ENCODE measurements at places on chromosomes 5 and 9.

DNA sequence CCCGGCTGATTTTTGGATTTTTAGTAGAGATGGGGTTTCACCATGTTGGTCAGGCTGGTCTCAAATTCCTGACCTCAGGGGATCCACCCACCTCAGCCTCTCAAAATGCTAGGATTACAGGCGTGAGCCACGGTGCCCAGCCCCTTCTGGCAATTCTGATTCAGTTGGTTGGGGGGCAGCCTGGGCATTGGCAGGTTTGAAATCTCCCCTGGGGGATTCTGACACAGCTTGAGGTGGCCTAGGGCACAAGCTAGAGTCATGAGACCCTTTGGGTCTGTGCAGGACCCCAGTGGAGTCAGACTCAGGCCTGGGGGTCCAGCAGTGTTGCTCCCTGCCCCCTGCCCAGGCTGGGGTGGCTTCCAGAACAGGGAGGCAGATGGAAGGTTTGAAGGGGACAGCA is 239.8 kb downstream of the PBX3 start:
- DNase-seq, result no peak

- no peak for DNase-seq
These were observed 7.7 kb upstream of the TTC23L start for GRCh38 chr5:34831303-34831702.

- no peak for DNase-seq
These were observed 6.7 kb downstream of the GNG10 start for GRCh38 chr9:111668026-111668573.

- DNase-seq, result no peak
These were observed 16.2 kb downstream of the UHRF2 start for GRCh38 chr9:6428940-6429889.

- no peak for DNase-seq
These were observed 210.6 kb downstream of the PAX5 start for GRCh38 chr9:36823466-36823865.

All from trophoblast cell (in vitro differentiated cells and primary cell).